Adrenal gland (tissue), 19 donors: ENCODE measurements at places on chromosomes 5 and 9. TPM values are rescaled to one million over a fixed set of nuclear protein-coding genes. Genes with fewer than 3 reads are reported as not detected.

The NPR3 gene
- 1.8 TPM for polyA plus RNA-seq

The PLAC8L1 gene
- polyA plus RNA-seq = 0.37 TPM

The TMC1 gene
- not detected for polyA plus RNA-seq

The FYB1 gene
- polyA plus RNA-seq = 5.8 TPM

The TAF11L2 gene
- not detected for polyA plus RNA-seq

The OSMR gene
- polyA plus RNA-seq = 81.9 TPM

The LHX6 gene
- polyA plus RNA-seq = 0.46 TPM

The ZNF366 gene
- 1.3 TPM for polyA plus RNA-seq

The INSL4 gene
- polyA plus RNA-seq = not detected

The SLC25A46 gene
- polyA plus RNA-seq = 7.7 TPM

The WWC1 gene
- polyA plus RNA-seq = 0.56 TPM

The INSL6 gene
- polyA plus RNA-seq = not detected

The DRD1 gene
- 0.09 TPM for polyA plus RNA-seq

The DNAI1 gene
- polyA plus RNA-seq = 0.07 TPM

The STPG3 gene
- polyA plus RNA-seq = 0.32 TPM

The FCN2 gene
- polyA plus RNA-seq = 21.6 TPM

The ACOT12 gene
- not detected for polyA plus RNA-seq

The ECM2 gene
- polyA plus RNA-seq = 5.1 TPM

The FBN2 gene
- polyA plus RNA-seq = 2.2 TPM

The IL13 gene
- polyA plus RNA-seq = 0.32 TPM

The CER1 gene
- not detected for polyA plus RNA-seq

The PHPT1 gene
- 75.8 TPM for polyA plus RNA-seq

The CCNO gene
- polyA plus RNA-seq = 1.1 TPM

The SH2D3C gene
- polyA plus RNA-seq = 19.1 TPM
